Jurkat, Clone E6-1 (cell line): ENCODE measurements at places on chromosomes 13 and 19.

DNA sequence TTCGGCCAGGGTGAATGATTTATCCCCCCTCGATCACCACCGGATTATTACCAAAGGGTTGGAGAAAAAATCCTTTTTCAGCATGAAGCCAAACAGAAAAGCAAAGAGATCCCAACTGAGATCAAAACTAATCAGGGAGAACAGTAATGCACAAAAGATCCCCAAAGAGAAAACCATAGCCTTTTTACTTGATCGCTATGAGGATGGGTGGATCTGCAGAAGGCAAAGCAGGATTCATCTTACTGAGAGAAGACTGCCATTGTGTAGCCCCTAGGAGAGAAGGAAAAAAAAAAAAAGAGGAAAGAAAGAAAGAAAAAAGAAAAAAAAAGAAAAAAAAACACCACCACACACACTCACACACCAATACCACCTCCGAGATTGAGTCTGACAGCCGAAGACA is at the start of gene FGF14:
FGF14 (minus strand) TSS at position 283 of the 400 bp plus-strand sequence.
- DNase-seq = no peak

- DNase-seq = no peak
Measured at GRCh38 chr13:90594681-90595080, 752.8 kb upstream of the MIR17HG start.

GRCh38 chr13:51524829-51525566 is 59.3 kb upstream of the WDFY2 start:
- no peak for DNase-seq

DNA sequence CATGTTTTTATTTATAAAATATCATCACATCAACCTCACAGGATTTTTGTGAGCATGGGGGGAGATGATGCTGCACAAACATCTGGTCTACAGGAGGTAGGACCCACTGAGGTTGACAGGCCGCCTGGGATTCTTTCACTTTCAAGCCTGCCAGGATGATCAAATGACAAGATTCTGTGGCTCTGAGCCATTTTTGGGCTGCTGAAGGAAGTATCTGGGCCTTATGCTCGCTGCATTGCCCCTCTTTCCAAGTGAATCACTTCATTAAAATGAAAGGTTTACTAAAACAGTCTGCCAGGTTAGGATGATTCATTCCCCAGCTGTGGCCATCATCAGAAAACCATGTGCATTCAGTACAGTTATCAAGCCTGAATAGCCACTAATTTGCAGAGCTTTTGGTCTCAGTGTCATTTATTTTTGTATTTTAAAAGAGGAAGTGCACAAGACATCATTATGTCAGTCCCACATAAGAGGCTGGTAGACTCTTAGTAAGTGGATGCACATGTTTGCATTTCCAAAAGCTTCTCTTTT is 34.4 kb downstream of the STARD13 start:
- no peak for DNase-seq

GRCh38 chr19:2015608-2015950 is at the start of gene BTBD2:
BTBD2 (minus strand) TSS chr19:2015714; CDS start chr19:2015703, 11 bp downstream.
- peak; percentile 81 for DNase-seq

DNA sequence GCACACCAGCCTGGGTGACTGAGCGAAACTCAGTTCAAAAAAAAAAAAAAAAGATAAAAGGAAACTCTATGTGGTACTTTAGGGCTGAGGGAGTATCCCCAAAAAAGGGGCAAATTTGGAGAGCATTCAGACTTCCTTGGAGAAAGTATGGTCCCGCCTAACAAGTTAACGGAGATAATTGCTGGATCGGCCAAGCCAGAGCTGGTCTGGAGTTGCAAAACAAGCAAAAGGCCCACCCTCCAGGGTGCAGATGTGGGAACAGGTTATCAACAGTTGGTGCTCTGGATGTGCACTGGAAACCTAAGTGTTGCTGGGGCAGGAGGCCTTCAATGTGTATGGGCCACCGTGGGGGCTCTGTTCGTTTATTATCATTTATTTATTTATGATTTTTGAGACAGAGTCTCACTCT is 2.8 kb downstream of the IQCN start:
- no peak for DNase-seq

GRCh38 chr13:40434516-40435397 is 231.7 kb downstream of the FOXO1 start:
- DNase-seq = no peak

DNA sequence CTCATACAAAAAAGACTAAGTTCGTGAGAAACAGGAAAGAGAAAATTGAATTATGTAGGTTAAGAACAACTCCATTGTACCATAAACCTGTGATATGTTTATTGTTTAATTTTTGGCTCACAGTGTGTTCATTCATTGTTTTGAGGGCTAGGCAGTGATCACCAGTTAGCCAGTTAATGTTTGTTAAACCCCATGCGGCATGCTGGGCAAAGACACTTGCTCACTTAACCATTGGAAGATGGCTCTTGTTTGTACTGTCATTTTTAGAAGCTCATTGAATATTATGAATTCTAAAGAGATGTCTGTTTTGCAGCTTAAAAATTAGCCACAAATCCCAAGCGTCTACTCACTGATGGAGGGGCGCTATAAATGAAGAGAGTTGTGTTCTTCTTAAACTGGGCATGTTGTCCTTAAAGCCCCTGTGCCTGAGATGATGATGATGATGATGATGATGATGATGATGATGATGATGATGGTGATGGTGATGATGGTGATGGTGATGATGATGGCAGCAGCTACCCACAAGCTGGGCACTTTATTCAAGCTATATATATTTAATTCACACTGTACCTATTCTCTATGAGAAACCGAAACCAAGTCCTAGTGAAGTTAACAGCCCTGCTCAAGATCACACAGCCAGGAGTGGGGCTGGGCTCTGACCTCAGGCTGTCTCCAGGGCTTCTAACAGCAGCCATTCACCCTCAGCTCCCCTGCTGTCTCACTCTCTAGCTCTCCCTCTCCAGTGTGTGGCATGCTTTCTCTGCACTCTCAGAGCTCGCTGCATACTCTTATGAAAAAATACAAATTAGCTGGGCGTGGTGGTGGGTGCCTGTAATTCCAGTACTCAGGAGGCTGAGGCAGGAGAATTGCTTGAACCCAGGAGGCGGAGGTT is 169.1 kb downstream of the SHISA2 start:
- DNase-seq = peak; percentile 75

- DNase-seq = no peak
Measured at GRCh38 chr13:87712012-87712411, 40.8 kb downstream of the SLITRK5 start.

GRCh38 chr19:31512181-31512970 is 163.1 kb upstream of the TSHZ3 start:
- DNase-seq = no peak

DNA sequence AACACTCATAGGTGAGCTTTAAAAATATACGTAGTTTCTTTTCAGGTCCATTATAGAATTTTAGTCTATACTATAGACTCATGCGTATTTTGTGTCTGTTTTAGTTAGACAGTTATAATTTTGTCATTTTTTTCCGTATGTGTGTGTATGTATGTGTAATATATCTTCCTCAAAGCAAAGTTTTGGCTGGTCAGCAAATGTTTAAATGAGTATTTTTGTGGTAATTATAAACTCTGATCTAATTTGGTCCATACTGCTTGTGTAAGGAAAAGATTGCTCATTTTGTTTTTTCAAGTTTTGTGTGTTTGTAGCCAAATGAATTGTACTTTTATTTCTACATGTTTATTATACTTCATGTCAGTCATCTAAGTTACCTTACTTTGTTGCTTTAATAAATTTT is 20.5 kb downstream of the KCTD4 start:
- DNase-seq = no peak

DNA sequence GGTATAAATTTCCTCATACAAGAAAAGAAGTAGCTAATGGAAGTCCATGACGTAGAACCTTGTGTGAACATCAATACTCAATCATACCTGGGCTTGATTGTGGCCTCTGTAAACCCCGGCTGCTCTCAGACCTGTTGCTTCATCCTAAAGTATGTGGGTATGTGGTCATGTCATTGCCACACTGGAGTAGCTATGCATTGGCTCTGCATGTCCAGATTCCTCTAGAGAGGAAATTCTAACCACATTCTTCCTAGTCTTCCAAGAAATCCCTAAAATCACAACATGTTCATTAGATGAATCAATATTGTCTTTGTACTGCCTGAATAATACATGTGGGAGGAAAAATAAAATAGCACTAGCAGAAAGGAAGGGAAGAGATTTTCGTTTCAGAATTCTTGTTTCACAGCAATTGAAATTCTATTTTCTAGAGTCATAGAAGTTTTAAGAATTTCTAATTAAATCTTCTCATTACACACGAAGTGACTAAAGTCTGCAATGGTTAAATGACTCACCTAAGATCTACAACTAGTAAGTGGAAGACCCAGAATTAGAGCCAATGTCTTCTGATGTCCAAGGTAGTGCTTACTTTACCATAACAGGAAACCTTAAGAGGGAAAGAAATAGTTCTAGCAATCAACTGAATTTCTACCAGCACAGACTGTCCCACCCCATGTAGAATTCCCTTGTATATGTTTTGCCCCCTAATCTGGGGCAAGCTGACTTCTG is 28.0 kb downstream of the RXFP2 start:
- no peak for DNase-seq

DNA sequence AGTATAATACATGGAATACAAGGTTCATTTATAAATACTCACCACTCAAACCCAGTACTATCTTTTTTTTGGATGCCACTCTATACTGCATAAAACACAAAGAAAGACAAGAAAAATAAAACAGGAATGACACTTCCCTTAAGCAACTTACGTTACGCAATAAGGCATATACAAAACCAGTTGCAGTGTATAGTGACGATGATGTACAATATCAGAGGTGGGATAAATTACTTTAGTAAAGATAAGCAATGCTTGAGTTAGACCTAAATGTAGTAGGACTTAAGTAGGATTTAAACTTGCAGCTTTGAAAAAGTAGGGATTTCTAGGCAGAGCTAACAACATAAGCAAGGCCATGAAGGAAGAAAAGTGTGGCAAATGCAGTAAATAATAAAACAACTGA is 374.9 kb downstream of the SPRY2 start:
- DNase-seq = no peak

GRCh38 chr19:15320116-15320515 is 12.2 kb downstream of the BRD4 start:
- DNase-seq = no peak

GRCh38 chr13:50955241-50955640 is 45.6 kb downstream of the RNASEH2B start:
- DNase-seq = no peak

GRCh38 chr13:38967446-38967845 is 23.2 kb downstream of the STOML3 start:
- no peak for DNase-seq

GRCh38 chr13:43143591-43143990 is 120.2 kb downstream of the DNAJC15 start:
- no peak for DNase-seq

GRCh38 chr13:23695711-23696464 is 125.7 kb downstream of the TNFRSF19 start:
- no peak for DNase-seq

DNA sequence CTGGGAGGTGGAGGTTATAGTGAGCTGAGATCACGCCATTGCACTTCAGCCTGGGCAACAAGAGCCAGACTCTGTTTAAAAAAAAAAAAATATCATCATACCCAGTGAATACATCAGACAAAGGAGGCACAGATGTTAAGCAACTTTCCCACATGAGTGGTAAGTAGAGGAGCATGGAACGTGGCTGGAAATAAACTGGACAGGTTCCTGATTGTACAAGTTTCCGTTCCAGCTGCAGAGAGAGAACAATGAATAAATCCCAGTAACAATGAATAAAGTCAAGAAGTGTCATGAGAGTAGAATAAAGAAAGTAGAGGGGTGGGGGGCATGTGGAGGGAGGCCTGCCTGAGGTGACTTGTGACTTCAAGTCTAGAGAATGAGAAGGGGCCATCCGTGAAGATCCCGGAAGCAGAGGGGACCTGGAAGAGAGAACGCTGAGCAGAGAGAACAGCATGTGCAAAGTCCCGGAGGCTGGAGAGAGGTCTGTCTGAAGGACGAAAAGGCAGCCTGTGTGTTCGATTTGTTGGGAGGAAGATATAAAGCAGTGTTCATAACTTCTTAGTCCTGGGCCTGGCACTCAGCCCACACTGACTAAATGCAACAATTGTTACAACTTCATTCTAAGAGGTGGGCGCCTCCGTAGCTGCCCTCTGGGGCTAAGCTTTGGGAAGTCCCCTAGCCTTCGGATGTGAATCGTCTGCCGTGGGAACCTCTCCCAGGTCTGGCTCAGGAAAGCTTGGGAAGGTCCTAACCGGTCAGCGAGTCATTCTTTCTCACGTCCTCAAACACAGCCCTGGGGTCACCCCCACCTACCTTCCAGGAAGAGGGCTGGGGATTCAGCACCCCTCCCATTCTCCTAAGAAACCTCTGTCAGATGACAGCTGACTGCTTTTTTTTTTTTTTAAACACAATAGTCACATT is 15.3 kb upstream of the ARHGEF18 start:
- no peak for DNase-seq
